Mucosa of descending colon (tissue), 3 donors: ENCODE measurements at places on chromosomes 13 and 19.

DNA sequence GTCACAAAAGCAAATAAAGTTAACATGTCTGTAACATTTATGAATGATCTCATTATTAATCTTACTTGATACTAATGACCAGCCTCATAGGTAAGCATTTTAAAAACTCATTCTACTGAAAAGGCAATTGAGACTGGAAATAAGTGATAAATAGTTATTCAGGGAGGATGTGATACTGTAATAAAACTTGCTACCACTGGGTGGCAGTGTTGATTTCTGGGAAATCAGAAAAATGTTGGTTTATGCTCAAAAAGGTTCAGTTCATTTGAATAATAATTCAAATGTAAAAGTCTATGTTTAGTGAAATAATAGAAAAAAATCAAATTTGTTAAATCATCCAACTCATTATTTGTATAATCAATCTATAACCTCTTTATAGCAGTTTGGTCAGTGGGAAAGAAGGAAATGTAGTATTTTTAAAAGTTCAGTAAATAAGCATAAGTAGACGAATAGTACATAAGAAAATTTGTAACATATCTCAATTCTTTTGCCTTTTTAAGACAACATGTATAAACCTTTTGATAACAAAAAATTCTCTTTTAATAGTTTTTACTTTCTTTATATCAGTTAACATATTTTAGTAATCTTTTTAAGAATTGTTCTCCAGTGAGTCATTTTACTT, 9.6 kb downstream of the ABHD13 start:
- DNase-seq: no peak

GRCh38 chr13:46015366-46015765, 37.2 kb downstream of the ZC3H13 start:
- DNase-seq: no peak

DNA sequence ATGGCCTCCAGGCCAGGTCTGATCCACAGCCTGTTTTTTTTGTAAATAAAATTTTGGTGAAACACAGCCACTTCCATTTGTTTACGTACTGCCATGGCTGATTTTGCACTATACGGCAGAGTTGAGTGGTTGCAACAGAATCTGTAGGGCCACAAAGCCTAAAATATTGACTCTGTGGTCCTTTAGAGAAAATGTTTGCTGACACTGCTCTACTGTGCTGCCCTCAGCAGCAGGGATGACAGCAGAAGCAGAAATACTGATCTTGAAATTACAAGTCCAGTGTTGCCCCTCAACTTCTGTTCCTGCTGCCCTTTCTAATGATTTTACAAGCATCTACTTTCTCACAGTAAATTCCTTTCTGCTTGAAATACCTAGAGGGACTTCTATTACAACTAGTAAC, 245.2 kb downstream of the RGCC start:
- no peak for DNase-seq

GRCh38 chr13:112985803-112986408, 16.9 kb downstream of the MCF2L start:
- DNase-seq: no peak

GRCh38 chr13:53537586-53537985, 509.0 kb downstream of the OLFM4 start:
- DNase-seq: no peak

- DNase-seq: peak; percentile 90
Observed at GRCh38 chr13:45280751-45281634, 60.0 kb downstream of the TPT1 start.

GRCh38 chr19:27752530-27753184, 1460.3 kb downstream of the UQCRFS1 start:
- no peak for DNase-seq

- DNase-seq: peak; percentile 66
Observed at GRCh38 chr19:43594710-43595604, 977 bp downstream of the IRGQ start.

DNA sequence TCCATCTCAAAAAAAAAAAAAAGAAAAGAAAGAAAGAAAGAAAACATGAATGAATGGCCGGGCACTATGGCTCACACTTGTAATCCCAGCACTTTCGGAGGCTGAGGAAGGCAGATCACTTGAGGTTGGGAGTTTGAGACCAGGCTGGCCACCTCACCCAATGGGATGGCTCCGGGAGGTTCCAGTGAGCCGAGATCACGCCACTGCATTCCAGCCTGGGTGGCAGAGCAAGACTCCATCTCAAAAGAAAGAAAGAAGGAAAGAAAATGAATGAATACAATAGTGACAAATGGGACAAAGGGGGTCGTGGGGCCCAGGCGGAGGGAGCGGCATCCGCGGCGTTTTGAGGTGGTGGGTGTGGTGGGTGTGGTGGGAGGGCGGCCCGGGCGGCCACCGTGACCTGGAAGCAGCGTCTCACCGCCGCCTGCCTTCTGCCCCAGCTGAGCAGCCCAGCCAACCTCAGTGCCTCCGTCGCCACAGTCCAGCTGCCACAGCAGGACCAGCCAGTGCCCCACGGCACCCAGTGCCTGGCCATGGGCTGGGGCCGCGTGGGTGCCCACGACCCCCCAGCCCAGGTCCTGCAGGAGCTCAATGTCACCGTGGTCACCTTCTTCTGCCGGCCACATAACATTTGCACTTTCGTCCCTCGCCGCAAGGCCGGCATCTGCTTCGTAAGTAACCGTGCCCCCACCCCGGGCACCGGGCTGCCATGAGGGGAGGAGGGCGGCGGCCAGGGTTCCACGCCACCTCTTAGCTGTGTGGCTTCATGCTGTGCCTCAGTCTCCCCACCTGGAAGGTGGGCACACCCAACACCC, 5.1 kb downstream of the PRTN3 start:
- no peak for DNase-seq

DNA sequence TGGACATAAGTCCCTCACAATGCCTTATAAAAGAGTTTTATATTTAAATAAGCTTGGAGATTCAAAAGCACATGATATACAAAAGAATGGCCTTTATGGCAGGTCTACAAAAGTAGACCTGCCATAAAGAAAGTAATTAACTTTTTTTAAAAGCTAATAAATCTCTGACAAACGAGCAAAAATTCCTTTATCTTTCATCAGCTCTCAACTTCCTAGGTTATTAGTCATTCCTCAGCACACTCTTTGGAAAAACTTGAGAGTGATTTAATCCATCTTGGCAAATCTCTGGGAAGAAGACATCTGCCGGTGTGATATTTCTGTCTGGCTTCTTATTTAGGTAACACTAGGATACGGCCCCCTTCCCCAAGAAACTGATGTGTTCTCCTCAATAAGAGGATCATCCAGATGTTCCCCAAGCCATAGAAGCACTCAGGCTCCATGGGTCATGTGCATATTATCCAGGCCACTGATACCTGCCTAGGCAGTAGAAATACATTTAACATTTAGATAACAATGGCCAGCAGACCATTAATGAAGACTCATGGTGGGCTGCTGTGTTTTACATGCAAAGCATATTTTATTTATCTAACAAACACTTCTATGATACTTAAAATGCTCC, 372.7 kb downstream of the LIG4 start:
- DNase-seq: no peak

DNA sequence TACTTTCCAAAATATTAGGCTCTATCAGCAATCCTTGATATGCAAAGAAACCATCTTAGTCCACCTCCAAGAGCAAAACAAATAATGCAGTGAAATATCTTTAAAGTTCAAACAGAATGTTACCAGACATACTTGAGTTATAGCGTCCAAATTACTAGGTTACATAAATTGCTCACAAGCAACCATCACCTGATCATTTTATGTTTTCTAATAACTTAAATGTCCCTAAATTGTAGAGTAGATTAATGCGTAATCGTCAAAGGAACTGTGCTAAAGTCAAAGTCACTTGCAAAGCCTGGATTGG, 350.6 kb upstream of the ARGLU1 start:
- DNase-seq: no peak

DNA sequence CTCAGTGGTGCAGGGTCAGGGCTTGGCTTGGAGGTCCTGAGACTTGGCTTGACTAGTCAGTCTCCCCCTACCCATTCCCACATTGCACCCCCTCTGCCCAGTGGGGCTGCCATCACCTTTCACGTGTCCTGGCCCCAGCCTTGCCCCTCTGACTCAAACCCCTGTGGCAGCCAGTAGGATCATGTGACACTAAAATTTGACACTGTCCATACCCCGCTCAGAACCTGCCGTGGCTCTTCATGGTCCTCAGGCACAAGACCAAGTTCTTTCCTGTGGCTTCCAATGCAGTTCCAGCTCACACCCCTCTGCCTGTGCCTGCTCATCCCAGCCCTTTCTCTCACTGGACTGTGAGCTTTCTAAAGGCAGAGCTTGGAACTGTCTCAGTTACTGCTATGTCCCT, 2.2 kb downstream of the PSMD8 start:
- DNase-seq: no peak

GRCh38 chr13:24168979-24169378, 8.5 kb downstream of the SPATA13 start:
- DNase-seq: no peak

DNA sequence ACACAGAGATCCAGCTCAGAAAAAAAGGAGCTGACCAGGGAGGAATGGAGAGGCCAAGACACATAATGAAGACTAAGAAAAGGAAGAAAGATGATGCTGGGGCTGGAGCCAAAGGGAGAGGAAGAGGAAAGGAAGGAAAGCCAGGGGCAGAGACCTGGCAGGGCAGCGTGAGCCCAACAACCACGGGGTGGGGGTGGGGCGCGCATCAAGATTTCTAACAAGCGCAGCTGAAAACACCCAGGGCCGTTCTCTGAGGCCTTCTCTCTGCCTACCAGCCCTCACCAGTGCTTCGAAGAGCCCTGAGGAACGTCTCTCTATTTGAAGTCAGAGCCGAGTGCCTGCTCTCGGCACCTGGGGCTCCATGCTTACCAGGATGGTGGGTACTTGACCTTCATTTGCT, 23.6 kb upstream of the POU2F2 start:
- DNase-seq: no peak

DNA sequence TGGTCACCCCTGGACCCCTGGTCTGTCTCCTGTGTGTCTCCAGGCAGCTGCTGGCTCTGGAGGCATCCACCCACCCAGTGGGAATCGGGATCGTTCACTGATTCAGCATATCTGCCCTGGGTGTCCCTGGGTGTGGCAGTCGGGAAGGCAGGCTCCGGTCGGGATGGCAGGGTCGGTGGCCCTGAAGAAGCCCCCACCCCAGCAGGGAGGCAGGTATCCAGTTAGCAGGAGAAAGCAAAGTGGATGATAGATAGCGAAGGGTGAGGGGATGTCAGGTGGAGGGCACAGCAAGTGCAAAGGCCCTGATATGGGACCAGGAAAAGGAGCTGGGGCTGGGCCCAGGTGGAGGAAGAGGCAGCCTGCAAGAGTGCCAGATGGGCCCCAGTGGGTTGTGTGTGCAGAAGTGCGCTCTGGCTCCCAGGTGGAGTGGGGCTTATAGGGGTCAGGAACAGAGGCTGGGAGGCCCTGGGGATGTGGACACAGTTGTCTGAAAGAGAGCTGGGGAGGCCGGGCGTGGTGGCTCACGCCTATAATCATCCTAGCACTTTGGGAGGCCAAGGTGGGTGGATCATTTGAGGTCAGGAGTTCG, 2.3 kb downstream of the SSBP4 start:
- no peak for DNase-seq

DNA sequence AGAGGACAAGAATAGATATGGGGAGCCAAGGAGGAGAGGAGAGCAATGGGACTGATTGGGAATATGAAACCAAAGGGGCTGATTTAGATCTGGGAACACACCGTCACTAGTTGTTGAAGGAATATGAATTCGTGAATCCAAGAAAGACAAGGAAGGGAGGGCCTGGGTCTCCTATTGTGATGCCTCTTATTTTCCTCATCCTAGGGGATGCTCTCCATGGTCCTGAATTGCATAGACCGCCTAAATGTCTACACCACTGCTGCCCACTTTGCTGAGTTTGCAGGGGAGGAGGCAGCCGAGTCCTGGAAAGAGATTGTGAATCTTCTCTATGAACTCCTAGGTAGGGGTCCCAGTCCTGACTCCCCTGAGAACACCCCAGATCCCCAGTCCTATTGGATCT, 21.5 kb downstream of the RYR1 start:
- no peak for DNase-seq

DNA sequence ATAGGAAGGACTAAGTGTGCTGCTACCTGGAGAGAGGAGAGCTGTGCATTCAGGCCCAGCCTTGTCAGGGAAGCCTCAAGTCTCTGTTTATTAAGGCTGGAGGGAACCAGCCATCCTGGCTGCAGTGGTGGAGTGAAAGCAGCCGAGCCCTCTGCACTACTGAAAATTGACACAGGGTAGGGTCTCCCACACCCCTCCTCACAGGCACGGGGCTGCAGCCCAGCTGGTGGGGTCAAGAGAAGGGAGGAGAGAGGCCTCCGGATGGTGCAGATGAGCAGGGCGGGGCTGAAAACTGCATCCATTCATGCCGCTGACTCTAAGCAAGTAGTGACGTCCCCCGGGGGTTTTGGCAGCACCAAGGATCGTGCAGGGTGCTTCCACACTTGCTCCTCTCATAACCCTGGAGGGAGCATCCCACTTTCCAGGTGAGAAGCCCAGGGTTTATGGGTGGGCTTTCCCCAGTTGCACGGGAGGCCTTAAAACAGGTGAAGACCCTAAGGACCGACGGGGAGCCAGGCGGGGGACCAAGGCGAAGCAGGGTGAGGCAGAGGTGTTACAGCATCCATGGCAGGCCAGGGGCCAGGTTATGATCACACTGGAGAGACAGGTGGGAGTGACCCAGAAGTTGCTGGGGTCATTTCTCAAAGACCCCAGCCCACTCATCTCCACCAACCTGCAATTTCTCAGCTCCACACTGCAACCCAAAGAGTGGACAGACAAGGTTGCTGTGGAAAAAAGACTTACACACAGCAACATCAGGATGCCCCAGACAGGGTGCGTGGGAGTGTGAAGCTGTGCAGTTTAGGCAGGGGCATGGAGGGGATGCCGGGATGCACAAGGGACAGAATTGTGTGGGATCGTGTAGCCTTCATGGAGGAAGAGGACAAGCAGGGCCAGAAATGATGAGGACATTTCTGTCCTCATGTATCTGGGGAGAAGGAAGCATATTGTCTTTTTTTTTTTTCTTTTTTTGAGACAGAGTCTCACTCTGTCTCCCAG, 36.8 kb downstream of the VSTM2B start:
- DNase-seq: no peak

- no peak for DNase-seq
Observed at GRCh38 chr19:1474765-1475351, 4.2 kb downstream of the C19orf25 start.

DNA sequence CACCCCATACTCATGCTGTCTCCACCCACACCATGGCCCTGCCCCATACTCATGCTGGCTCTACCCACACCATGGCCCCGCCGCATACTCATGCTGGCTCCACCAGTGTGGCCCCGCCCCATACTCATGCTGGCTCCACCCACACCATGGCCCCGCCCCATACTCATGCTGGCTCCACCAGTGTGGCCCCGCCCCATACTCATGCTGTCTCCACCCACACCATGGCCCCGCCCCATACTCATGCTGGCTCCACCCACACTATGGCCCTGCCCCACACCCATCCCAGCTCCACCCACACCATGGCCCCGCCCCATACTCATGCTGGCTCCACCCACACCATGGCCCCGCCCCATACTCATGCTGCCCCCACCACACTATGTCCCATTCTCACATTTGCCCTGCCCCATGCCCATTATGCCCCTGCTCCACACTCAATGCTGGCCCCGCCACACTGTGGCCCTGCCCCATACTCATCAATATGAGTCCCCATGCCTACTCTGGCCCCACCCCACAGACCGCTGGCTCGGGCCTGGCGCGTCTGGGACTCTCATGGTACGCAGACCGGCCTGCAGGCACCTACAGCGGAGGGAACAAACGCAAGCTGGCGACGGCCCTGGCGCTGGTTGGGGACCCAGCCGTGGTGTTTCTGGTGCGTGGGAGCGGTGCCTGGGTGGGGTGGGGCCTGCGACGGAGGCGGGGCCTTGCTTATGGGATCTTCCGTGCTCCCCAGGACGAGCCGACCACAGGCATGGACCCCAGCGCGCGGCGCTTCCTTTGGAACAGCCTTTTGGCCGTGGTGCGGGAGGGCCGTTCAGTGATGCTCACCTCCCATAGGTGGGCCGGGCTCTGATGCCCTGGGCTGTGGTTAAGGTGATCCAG, 3.7 kb upstream of the ARHGAP45 start:
- DNase-seq: peak; percentile 35
